ENCODE measurements at places on chromosomes 7 and 10.

- DNase-seq, result no peak
Observed at GRCh38 chr10:127462643-127463295, 86.3 kb upstream of the NPS start.

DNA sequence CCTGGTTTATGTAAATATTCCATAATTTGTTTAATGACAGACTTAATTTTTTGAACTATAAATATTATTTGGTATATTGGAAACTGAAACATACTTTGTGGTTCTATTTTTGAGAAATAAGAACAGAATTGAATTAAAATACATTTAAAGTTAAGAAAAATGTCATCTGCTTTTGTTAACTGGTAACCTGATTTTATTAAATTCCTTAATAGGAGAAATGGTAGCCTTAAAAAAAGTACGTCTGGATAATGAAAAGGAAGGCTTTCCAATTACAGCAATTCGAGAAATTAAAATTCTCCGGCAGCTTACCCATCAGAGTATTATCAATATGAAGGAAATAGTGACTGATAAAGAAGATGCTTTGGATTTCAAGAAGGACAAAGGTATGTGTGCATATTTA is 51.6 kb downstream of the CDK13 start:
- DNase-seq, result no peak

DNA sequence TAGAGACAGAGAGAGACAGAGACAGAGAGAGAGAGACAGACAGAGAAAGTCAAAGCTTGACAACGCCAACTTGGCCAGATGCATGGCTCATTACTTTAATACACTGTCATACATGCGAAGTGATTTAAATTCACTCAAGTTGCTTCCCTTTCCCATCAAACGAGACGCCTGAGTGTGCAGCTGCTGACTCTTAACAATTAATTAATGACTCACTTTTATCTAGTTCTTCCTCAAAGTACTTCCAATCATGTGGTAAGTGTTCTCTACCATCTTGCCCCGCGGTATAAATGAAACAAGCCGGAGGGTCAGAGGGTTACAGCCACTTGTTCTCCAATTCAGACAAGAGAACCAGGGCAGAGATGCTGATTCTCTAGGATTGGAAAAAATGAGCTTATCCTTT is 90.8 kb downstream of the SFMBT2 start:
- no peak for DNase-seq

- no peak for DNase-seq
Observed at GRCh38 chr10:93475227-93475626, 6.9 kb downstream of the MYOF start.

GRCh38 chr7:139829025-139829774 is at the start of gene TBXAS1:
TSS of gene TBXAS1 (plus strand) at chr7:139829264. CDS start at chr7:139829391, 127 bp downstream.
- no peak for DNase-seq

GRCh38 chr10:43128958-43129706 is 9.1 kb upstream of the CSGALNACT2 start:
- DNase-seq, result peak; percentile 94

DNA sequence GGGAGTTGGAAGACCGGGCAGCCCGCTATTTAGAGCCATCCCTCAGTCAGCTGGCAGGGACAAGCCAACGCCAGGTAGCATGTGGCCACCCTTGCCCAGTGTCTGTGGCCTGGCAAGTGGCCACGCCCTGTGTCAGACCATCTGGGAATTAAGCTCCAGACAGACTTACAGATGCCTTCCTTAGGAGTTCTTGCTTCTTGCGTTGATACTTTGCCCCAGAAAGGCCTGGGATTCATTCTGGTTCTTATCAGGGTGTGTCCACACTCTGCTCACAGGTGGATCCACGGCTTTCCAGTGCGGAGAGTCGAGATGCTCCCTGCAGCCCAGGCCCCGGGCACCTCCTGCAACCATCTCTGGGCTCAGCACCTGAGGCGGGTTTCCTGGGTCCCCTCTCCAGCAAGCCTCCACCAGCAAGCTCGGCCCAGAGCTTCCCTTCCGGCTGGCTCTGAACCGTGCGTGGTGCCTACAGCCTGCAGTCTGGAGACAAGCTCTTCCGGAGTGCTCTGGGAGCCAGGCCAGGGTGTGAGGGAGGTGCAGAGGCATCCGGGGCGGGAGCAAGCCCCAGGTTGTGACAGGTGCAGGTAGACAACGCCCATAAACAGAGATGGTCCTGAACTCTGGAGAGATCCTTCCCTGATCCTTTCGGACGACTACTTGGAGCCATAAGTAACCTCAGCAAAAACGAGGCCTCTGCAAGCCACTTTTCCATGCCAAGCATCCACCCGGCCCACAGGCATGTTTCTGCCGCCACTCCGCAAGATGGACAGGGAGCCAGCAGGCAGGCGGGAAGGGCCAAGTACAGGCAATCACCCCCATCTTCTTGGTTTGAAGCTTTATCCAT is 32.3 kb upstream of the PPIF start:
- no peak for DNase-seq

DNA sequence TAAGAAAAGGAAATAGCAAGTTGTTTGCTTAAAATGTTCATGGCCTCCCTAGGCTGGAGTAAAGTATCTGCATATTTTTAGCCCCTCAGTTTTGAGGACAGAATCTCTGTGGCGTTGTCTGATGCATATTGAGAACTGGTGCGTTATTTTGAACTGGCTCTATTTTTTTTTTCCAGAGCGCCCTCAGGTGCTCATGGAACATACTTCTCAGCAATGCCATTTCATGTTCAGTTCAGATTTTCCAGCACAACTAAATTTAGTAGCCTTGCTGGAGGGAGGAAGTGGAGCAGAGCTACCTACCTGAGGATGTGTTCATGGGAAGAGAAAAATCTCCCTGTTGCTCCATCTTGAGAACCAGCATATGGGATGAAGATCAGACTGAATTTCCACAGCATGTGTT is 870.5 kb downstream of the LRMDA start:
- no peak for DNase-seq

GRCh38 chr7:52831321-52831720 is 204.1 kb upstream of the POM121L12 start:
- DNase-seq, result no peak

DNA sequence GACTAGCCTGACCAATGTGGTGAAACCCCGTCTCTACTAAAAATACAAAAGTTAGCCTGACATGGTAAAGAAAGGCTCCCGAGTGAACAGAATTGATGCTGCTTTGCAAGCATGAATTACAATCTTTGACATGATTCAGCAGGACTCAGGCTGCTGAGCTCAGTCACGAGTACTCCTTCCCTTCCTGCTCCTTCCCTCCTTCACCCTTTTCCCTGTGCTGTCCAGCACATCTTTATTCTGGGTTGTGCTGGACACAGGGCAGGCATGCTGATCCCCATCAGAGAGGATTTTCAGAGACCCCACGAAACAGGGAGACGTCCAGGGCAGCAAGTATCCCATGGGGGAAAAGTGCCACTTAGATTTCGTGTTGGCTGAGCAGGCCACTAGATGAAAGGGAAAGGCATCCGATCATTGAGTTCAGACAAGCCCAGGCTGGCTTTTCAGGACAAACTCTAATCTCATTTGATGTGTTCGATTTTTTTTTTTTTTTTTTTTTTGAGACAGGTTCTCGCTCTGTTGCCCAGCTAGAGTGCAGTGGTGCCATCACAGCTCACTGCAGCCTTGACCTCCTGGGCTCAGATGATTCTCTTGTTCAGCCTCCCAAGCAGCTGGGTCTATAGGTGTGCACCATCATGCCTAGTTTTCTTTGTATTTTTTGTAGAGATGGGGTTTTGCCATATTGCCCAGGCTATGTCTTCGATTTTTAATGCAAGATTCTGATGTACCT is 36.5 kb downstream of the BAMBI start:
- no peak for DNase-seq

GRCh38 chr7:27189295-27189996 is 4.4 kb upstream of the HOXA11 start:
- DNase-seq, result no peak

DNA sequence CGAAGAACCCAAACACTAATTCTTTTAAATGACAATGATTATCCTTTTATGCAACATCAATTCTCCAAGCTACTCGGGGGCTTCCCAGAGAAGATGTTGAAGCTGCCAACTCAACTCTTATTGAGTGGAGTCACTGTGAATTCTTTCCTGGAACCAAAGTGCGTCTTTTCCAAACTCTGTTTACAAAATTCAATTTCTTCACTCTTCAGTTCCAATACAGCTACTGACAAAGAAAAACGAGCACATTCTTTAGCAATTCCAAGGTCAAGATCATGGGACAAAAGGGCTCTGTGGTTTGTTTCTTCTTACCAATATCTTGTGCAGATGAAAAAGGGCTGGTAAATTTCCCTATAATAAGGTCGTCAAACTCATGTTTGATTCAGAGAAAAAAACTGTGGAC is 74.2 kb downstream of the FAS start:
- no peak for DNase-seq

DNA sequence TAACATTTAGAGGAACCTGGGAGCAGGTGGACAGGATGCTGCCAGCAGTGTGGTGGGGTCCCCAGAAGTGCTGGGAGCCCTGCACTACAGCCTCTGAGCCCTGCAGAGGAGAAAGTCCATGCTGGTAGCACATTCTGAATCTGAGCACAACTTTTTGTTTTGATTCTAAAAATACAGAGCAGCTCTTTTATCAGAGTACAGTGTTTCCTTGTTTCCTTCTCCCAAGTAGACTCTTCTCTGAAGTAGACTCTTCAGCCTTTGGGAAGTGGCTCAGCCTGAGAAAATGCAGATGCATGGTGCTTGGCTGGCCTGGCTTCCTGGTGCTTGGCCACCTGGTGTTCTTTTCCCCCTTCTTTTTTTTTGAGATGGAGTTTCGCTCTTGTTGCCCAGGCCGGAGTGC is 9.1 kb downstream of the ADCY1 start:
- DNase-seq, result no peak

GRCh38 chr7:151400626-151401315 is 9.1 kb downstream of the WDR86 start:
- DNase-seq, result no peak

GRCh38 chr7:2934984-2935740 is 91.1 kb upstream of the GNA12 start:
- DNase-seq, result no peak

GRCh38 chr7:4885317-4885807 is 1.8 kb upstream of the RADIL start:
- no peak for DNase-seq

- DNase-seq, result no peak
Observed at GRCh38 chr7:97016381-97017191, 8.0 kb downstream of the DLX5 start.

DNA sequence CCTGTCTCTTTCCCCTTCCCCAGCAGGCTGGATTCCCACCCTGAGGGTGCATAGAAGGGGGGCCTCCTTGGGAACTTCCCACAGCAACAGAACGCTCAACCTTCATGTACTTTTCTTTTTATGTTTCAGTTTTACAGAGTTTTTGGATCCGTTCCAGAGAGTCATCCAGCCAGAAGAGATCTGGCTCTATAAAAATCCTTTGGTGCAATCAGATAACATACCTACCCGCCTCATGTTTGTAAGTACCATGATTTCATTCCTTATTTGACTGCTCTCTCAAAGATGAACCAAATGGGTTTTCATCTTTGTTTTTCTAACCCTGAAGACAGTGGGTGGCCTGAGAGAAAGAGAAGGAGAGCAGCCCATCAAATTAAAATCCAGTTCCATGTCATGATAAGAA is 46.7 kb downstream of the PLPP4 start:
- DNase-seq, result peak; percentile 44

- no peak for DNase-seq
Observed at GRCh38 chr10:100570506-100570905, 34.8 kb downstream of the HIF1AN start.

GRCh38 chr7:137546671-137547070 is 203.1 kb upstream of the PTN start:
- DNase-seq, result peak; percentile 31

DNA sequence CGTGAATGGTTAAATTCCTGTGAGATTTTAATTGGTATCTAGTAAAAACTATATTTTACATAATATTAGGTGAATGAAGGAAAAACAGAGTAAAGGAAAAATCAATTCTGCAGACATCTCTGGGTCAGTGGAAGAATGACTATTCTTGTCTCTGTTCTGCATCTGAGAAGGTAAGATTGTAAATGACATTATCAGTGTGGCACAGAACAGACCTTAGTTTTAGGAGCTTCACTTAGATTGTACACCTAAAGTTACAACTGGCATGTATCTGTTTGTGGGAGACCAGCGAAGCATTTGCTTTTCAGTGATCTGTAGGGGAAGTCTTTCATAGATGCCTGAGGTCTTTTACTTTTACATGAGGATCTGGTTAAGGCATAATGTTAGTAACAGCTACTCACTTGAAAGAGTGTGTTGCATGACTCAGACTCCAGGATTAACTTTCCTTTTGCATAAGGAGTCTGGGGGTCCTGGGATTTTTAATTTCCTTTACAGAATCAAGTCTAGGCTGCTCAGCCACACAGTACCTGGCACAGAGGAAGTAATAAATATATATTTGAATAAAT is 56.2 kb downstream of the JMJD1C start:
- peak; percentile 78 for DNase-seq

DNA sequence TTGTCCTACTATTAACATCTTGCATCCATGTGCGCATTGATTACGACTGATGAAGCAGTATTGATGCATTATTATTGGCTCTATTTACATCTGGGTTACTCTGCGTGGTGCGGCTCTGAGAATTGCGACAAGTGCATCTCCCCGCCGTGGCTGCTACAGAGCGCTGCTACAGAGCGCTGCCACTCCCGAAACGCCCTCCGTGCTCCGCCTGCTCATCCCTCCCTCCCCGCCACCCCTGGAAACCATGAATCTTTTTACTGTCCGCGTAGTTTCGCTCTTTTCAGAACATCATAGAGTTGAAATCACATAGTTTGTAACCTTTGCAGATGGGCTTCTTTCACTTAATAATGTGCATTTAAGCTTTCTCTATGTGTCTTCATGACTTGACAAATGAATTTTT is 74.1 kb downstream of the ADARB2 start:
- DNase-seq, result no peak

DNA sequence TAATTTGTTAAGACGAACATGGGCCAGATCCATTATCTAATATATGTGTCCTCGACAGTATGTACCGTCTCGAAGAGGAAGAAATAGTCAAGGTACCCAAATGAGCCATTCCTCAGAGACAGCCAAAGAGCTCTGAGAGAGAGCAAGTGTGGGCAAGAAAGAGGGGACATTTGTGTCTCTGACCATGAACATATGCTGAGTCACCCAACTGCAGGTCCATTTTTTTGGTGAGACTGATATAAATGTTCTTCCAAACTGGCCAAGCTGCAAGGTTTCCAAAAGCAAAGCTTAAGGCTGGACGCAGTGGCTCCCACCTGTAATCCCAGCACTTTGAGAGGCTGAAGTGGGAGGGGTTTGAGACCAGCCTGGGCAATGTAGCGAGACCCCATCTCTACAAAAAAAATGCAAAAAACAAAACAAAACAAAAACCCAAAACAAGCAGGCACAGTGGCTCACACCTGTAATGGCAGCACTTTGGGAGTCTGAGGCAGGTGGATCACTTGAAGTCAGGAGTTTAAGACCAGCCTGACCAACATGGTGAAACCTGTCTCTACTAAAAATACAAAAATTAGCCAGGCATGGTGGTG is 26.0 kb upstream of the ATXN7L1 start:
- DNase-seq, result no peak
